Small intestine (tissue), 16 donors: ENCODE measurements at places on chromosomes 13 and 19.

GRCh38 chr13:112202266-112202665, 135.3 kb downstream of the SOX1 start:
- DNase-seq: no peak

GRCh38 chr13:32362574-32362973, 47.3 kb downstream of the BRCA2 start:
- DNase-seq: no peak

DNA sequence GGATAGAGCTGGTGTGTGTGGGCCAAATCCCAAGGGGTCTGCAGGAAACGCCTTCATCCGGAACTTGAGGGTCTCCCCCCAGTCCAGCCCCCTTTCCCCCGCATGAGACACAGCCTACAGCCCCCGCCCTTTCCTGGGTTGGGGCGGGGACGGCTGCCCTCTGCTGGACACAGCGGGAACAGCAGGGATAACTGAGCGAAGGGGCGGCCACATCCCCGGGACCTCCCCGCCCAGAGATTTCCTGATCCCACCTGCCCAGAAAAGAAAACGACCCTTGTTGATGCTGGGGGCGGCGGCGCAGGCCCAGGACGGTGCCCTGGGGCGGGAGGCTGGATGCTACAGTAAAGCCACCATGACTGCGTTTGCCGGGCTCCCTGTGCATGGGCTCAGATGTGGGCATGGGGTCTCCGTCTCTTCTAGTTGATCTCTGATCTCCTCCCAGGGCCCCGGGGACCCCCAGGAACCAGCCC, 14.2 kb downstream of the ONECUT3 start:
- no peak for DNase-seq

GRCh38 chr13:91544723-91545122, 146.3 kb downstream of the GPC5 start:
- no peak for DNase-seq

DNA sequence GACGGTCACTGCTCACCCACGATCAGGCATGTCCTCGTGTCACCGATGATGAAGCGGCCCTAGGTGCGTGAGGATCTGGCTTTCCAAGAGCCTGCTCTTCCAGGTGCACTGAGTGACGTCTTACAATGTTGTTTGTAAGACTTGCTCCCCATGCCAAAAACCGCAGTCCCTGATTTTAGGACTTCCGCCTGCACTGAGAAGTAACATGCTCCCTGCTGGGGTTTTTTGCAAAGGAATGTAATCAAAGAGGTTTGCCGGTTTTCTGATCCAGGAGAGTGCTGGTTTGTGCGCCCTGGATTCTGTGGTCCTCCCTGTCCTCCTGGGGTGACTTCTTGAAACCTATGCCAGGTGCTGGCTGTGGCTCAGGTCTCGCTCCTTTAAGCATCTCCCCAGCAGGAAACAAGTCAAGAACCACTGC, 38.8 kb downstream of the MYO9B start:
- DNase-seq: no peak

DNA sequence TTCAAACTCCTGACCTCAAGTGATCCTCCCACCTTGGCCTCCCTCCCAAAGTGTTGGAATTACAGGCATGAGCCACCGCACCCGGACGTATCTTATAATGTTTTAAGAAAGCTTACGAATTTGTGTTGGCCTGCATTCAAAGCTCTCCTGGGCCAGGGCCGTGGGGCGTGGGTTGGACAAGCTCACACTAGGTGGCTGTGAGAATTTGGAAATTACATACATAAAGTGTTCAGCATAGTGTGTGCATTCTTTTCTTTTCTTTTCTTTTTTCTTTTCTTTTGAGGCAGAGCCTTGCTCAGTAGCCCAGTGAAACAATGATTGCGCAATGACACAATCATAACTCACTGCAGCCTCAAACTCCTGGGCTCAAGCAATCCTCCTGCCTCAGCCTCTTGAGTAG, 2.6 kb downstream of the ZSWIM4 start:
- DNase-seq: no peak

GRCh38 chr13:102141625-102142472, 260.0 kb downstream of the FGF14 start:
- DNase-seq: no peak
